ENCODE measurements at places on chromosomes 7 and 10. TPM values are rescaled to one million over a fixed set of nuclear protein-coding genes. Genes with fewer than 3 reads are reported as not detected.

GRCh38 chr7:84277628-84278224 lies 83.1 kb upstream of the SEMA3A start:
- DNase-seq = no peak

DNA sequence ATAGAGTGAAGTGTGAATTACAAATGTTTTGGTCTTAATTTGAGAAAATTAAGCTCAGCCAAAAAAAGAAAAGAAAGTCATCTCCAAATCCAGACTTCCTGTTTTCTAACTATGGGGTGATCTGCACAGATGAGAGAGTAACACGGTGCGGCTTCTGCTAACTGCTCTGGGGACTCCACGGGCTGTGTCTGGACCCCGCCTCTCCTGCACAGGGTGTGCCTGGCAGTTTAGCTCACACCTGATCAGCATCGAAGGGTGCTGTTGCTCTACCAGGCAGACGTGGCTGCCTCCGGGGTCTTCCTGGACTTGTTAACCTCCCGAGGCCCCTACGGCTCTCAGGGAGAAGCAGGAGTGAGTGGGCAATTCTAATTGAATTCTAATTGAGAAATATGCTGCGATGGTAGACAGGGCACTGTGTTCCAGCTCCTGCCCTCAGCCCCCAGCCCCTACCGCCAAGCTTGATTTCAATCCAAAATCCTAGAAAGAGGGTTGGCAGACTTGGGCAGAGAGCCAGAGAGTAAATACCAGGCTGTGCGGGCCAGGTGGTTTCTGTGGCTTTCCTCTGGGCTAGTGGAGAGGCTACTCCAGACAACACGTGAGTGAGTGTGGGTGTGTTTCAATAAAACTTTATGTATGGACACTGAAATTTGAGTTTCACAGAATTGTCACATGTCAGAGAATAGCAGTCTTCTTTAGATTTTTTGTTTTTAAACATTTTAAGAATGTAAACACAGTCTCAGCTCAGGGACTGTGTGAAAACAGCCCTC lies 13.4 kb downstream of the SHH start:
- no peak for DNase-seq

DNA sequence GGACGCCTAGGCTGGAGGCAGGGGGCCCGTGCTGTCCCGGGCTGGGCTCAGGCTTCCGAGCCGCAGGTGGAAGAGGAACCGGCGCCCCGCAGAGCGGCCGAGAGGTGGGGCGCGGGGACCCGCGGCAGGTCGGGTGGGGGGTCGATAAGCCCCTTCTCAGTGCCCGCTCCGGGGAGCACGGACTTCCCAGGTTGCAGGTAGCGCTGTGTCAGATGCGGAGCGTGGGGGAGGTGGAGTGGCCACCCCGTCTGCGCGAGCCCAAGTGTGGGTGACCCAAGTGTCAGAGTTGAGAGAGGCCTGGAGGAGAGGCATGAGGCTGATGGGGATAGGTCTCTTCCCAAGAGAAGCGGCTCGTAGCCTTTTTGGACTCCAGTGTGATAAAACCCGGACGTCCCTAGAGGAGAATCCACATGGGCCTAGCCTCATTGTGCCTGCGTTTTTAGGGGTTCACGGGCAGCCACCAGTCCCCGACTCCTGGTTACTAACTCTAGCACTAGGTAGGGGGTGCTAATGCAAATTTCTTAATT lies 580 bp downstream of the EEPD1 start:
- DNase-seq = no peak

DNA sequence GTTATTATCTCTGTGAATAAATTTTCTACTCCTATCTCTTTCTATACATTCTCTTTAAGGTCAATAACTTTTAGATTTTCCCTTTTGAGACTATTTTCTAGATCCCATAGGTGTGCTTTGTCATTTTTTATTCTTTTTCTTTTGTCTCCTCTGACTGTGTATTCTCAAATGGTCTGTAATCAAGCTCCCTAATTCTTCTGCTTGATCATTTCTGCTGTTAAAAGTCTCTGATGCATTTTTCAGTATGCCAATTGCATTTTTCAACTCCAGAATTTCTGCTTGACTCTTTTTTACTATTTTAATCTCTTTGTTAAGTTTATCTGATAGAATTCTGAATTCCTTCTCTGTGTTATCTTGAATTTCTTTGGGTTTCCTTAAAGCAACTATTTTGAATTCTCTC lies 78.2 kb downstream of the THNSL1 start:
- no peak for DNase-seq

GRCh38 chr7:84394219-84394618 lies 199.6 kb upstream of the SEMA3A start:
- no peak for DNase-seq

GRCh38 chr10:84715911-84716310 lies 387.5 kb downstream of the CCSER2 start:
- no peak for DNase-seq

- no peak for DNase-seq
Observed at GRCh38 chr7:73995330-73995729, 32.6 kb upstream of the ELN start.

GRCh38 chr10:44724415-44725174 lies 186.5 kb upstream of the TMEM72 start:
- no peak for DNase-seq

DNA sequence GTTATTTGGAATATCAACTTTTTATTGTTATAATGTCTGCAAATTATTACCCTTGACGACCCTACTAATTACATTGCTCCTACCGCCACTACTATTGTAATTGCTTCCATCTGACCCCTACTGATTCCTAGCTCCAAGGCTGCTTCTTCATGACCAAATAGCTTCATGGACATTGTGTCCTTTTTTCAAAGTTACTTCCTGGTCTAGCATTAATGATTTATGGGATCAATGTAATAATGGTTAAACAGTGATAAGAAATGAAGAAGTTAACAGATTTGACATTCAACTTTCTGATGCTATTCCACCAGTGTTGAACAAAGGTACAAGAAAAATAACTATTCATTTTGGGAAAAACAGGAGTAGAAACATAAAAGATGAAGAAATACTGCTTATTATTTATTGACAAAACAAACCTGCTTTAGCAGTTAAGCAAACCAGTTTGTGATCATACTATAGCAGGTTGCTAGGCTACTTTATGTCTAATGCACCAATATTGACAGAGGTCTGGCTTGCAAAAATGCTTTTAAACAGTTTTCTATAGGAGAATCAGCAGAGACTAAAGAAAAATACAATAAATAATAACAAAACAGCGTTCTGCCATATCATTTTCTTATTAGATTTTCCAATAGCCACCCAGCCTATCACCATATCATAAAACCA lies 125.8 kb downstream of the PCLO start:
- no peak for DNase-seq

GRCh38 chr10:34236931-34237330 lies 578.2 kb downstream of the PARD3 start:
- DNase-seq = no peak

DNA sequence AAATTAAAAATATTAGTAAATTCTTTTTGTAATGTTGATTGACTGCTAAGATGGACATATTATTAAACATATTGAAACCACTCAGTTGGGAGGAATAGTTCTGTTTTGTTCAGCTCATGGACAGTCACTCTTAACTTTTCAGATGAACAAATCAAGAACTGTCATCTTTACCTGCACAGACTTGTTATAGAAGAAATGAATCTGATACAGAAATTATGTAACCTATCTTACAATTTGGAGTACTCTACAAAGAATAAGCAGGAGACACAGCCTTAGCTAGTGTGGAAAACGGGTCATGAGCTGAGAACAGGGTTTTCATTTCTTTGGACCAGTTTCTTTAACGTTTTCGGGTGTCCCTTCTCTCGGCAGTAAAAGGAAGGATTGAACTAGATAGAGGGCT lies 1.2 kb upstream of the ANLN start:
- no peak for DNase-seq

DNA sequence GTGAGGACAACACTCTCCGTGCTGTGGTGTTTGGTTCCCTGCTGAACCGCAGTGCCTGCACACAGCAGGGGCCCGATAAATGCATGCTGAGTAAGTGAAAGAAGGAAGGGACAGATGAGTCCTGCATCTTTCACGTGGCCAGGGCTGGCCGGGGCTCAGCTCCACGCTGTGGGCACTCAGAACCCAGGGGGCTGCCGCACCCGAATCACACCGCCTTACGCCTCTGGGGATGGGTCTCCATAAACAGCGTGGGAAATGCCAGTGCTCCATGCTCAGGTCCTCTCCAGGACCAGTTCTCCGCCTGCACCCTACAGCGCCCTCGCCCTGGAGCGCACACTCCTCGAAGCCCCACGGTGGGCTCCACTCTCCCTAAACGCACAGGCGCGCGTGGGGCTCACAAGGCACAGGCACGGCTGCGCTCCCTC lies 38.1 kb downstream of the RASGEF1A start:
- no peak for DNase-seq

GRCh38 chr7:134514106-134514505 lies 13.3 kb upstream of the AKR1B10 start:
- DNase-seq = no peak

GRCh38 chr7:128105228-128106022 lies 74.2 kb upstream of the LRRC4 start:
- DNase-seq = no peak

GRCh38 chr10:81575036-81575435 lies 300.0 kb upstream of the NRG3 start:
- no peak for DNase-seq

DNA sequence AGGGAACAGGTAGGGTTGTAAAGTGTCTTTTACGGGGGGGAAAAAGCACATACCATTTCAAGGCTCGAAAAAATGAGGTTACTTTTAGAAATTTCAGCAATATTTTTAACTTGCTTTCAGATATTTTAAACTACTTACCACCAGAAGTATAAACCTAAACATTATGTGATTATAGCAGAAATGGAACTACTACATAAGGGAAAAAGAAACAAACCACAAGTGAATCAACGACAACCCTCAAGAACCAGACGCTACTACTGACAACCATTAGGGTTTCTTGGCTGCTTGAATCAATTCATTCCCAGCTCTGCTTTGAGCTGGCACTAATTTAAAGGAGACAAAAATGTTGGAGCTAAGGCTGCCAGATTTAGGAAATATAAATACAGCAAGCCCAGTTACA lies 80.1 kb downstream of the ZFAND4 start:
- DNase-seq = no peak

- no peak for DNase-seq
Observed at GRCh38 chr7:110921595-110922151, 169.3 kb upstream of the LRRN3 start.

GRCh38 chr7:45039106-45039505 lies 39.1 kb downstream of the CCM2 start:
- no peak for DNase-seq

- DNase-seq = no peak
Observed at GRCh38 chr10:35570397-35570796, 34.7 kb upstream of the GJD4 start.

- DNase-seq = no peak
Observed at GRCh38 chr7:158953912-158954311, 97.6 kb downstream of the DYNC2I1 start.

DNA sequence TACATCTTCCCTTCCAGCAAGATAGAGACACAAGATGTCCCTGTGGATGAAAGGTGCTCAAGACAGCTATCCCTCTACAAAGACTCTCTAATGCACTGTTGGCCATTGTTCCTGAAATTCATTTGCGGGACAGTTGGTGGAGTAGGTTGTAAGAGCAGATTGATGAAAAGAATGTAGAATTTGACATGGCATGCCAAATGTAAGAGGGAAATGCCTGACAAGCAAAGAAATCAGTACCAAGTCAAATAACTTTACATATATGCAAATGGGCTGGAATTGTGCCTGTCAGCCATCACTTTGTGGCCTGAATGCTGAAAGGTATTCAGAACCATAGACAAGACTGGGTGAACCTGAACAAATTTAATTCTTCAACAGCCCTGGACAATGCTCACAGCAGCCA lies 120.3 kb upstream of the FAM204A start:
- DNase-seq = no peak

- peak; percentile 94 for DNase-seq
Observed at GRCh38 chr7:151062399-151063211, 3.2 kb downstream of the SLC4A2 start.

- DNase-seq = peak; percentile 57
Observed at GRCh38 chr10:49049660-49050059, 65.7 kb downstream of the VSTM4 start.

DNA sequence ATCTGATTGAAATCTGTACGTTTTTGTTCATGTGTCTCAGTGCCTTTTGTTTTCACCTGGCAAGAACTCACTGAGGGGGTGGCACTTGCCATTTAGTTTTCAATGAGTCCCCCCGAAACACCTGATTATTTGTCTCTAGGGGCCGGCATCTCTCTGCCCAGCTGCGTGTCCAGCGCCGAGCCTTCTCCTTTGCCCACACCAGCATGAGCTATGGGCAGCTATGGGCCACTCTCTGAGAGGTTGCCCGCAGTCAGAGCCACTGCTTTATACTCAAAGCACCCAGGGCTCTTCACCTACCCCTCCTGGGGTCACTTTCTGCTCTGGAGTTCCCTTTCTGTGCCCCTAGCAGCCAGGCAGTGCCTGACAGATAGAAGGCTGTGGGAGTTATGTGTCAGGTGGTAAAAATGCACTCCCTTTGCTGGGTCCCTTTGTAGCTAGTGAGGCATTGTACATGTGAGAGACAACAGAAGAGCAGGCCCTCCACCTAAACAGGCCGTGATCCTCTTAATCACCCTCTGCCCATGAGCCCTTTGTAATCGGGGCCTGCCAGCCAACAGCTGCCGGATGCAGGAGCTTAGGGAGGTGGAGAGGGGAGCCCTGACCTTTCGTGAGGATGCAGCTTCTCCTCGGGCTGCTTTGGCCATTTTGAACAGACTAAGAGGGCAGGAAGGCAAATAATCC lies 133.1 kb upstream of the NPS start:
- DNase-seq = no peak

GRCh38 chr10:91493313-91493712 lies 83.2 kb downstream of the HECTD2 start:
- no peak for DNase-seq

- DNase-seq = no peak
Observed at GRCh38 chr10:51928162-51928561, 228.8 kb upstream of the CSTF2T start.

DNA sequence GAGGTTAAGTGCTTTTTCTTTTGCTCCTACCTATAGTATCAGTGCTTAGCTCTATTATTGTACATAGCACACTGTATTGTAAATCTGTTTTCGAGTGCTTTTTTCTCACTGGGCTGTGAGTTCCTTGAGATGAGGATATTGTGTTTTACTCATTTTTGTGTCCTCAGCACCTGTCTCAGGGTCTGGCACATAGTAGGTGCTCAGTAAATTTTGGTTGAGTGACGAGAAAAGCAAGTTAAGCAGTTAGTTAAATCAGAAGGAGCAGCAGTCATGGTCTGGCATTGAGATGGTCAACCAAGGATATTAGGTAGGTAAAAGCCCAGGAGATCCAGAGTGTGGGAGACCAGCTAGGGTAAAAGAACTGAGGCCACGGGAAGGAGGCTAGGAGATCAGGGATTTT lies 51.2 kb downstream of the AP3M1 start:
- no peak for DNase-seq

C10orf143 gene
- 2.9 TPM for total RNA-seq

MSMB gene
- total RNA-seq = not detected

HOGA1 gene
- total RNA-seq = 66.2 TPM

LRRC18 gene
- total RNA-seq = not detected

TDRD1 gene
- total RNA-seq = 0.05 TPM

HMX2 gene
- not detected for total RNA-seq

HOXA9 gene
- not detected for total RNA-seq

GPNMB gene
- 5.0 TPM for total RNA-seq

SPAM1 gene
- not detected for total RNA-seq

TRIM50 gene
- not detected for total RNA-seq

AGR2 gene
- 1.2 TPM for total RNA-seq

Data from left lobe of liver (tissue), 2 donors.